Stimulated activated CD8-positive, alpha-beta memory T cell treated with anti-CD3 and anti-CD28 coated beads, Interleukin-4, amount 100 ng/mL, for 1 hour (primary cell): ENCODE measurements at places on chromosomes 2 and 18.
A peak's percentile ranks its signal among the peaks of the same experiment; 100 is the strongest.

- no peak for DNase-seq
These were observed 259.0 kb upstream of the SALL3 start for GRCh38 chr18:78720456-78721237.

DNA sequence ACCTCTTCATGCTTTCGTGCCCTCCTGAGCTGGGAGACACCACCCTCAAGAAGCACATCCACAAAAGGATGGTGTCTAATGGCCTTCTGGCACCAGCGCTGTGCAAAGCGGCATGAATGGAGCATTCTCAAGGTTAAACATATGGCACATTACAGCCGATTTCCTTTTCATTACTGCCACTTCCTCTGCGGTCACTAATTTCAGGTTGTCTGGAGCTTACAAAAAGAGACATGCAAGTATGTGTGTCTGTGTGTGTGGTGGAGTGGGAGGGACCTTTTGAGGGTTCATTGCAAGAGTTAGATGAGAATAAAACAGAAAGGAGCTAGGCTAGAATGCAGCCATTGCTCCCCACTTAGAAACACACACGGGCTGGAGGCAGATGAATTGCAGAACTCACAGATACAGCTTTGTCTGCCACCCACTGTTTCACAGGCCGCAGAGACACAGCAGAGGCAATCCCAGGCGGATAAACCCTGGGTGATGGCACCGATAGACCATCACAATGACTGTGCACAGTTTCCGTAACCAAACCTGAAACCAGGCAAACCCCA is 76.0 kb downstream of the TGIF1 start:
- no peak for DNase-seq

- DNase-seq: no peak
These were observed 83.8 kb downstream of the VIT start for GRCh38 chr2:36780231-36780839.

DNA sequence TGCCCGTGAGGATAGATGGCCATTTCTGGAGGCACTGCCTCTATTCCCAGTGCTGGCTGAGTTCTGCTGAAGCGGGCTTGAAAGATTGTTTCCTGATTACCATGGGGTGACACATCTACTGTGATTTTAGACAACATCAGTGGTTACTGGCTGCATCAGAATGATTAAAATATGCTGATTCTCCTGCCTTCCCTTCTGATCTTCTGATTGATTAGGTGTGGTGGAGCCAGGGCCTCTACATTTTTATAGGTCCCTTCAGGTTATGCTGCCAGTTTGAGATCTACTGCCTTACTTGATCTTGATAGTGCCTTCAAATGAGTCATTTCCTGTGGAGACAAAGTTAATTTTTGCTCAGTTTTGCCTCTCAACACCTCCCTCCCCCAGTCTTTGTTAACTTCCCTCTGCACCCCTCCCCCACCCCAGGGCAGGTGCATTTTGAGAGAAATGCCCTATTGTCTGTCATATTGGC is 31.6 kb upstream of the SNORC start:
- DNase-seq: peak; percentile 34

- no peak for DNase-seq
These were observed 396.8 kb downstream of the NCKAP5 start for GRCh38 chr2:133171393-133172004.

DNA sequence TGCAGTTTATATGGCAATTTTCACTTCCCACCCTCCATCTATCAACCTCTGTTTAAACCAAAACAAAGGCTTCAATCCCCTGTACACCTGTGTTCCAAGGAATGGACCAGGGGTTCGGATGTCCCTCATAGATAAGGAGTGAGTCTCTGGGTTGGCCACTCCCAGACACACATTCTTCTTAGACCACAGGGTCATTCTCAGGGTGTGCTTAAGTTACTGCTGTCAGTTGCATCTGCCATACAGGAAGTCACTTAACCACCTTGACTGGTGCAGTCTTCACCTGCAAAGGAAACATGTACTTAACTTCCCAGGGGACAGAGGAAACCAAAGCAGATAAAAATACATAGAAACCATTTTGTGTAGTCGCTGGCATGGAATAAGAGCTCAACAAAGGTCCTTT is 151.0 kb upstream of the NDUFV2 start:
- no peak for DNase-seq

GRCh38 chr2:239729681-239730566 is 295.2 kb downstream of the NDUFA10 start:
- DNase-seq: no peak

GRCh38 chr2:233789554-233789953 is 11.4 kb downstream of the MROH2A start:
- DNase-seq: no peak

- DNase-seq: no peak
These were observed at the start of gene SEPTIN2 for GRCh38 chr2:241315879-241316631. Gene SEPTIN2 (plus strand): TSS chr2:241315925. CDS start chr2:241324233, 8,308 bp downstream.

DNA sequence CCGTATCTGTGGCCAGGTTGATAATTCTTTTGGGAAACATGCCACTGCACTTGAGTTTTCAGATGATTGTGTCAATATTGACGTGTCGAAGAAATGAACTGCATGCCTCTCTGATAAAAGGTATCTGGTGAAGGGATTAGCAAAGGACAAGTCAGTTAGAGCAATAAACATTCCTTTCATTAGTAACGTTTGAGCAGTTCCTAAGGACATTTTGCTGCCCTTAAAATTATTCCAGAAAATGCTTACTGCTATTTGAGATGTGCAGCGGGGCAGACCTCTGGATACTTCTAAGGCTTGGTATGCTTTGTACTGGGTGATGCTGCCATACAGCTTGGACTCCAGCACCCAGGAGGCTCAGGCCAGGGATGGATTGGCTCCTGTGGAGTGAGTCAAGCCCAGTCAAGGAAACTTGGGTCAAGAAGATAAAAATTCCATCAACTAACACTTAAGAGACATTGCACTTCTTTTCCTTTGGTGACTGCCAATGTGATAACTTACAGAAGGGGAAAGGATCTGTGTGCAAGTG is 166.7 kb downstream of the FHOD3 start:
- DNase-seq: no peak

- no peak for DNase-seq
These were observed 38.0 kb upstream of the EPAS1 start for GRCh38 chr2:46258937-46259776.

DNA sequence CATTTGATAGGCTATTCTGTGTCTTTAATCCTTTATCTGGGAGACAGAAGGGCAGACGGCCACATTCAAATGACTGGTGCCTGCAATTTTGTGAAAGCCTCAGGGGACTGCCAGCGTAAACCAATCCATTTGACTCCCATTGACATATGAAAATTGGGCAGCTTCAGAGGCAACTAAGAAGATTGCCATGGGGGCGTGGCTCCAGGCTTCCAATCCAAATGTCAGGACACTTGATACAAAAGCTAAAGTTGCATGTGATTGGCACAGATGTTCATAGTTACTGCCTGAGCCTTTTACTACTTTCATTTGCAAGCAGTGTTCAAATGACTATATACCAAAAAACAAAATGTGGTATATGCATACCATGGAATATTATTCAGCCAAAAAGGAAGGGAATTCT is 42.0 kb downstream of the SPC25 start:
- no peak for DNase-seq

GRCh38 chr2:129915303-129915840 is 64.1 kb upstream of the RAB6C start:
- no peak for DNase-seq

DNA sequence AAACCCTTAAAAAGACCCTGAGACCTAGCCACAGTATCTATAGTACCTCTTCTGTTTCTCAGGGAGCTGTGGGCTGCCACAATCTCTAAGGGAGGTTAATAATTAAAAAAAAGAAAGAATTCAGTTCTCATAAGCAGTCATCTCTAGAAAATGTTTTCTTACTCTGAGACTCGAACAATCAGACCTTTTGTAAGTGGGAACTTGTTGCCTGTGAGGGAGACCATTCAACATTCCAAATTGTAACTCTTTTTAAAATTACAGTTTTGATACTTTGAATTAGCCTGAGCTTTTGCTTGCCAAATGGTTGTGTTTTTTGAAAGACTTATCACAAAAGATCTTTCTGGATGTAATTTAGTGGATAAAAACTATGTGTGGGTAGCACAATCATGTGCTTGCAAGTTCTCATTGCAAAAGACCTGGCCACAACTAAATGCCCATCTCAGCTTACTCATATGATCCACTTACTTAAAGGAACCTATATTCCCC is 33.3 kb downstream of the IL1R2 start:
- DNase-seq: no peak

GRCh38 chr2:222481941-222482340 is 57.6 kb downstream of the SGPP2 start:
- DNase-seq: no peak

- no peak for DNase-seq
These were observed 943 bp downstream of the INPP5D start for GRCh38 chr2:233060980-233061590.

DNA sequence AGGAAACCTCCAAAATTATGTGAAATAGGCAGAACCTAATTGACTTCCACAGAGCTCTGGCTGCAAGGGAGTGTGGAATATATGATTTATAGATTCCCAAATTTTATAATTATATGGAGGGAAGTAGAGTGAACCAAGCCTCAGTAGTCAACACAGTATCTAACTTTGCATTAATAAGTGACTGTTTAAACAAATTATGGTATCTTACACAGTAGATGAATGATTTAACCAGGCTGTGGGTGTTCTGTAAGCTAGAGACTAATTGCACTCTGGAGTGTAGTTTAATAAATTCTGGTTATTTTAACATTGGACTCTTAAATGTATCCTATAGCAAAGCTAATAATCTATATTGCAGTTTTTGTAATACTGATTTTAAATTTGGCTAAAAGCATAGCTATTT is 183.5 kb downstream of the KIAA1328 start:
- DNase-seq: no peak

DNA sequence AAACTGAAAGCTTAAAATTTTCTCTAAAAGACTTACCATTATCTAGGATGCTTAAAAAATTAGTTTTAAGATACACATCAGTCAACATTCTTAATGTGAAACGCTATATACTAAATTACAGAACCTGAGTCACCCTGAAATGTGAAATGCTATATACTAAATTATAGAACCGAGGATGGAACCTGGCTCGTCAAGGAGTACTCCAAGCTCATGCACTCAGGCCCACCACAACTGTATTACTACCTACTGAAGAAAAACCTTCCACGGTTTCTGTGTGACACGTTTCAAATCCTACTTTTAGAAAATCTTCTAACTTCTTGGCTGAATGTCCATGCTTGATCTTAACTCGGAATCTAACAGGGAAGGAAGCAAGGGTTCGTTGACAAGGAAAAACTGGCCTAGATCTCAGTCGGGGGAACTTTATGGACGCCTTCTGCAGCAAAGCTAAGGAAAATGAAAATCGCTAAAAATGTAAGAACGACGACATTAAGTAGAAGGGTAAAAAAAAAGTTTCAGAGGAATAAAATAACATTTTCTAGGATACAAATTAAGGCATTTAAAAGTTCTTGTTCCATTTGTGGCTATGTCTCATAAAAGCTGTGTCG is 1.4 kb downstream of the PRKD3 start:
- DNase-seq: no peak

- DNase-seq: no peak
These were observed 63.9 kb upstream of the PAX8 start for GRCh38 chr2:113342650-113343049.

GRCh38 chr2:237558961-237559641 is 7.3 kb upstream of the PRLH start:
- DNase-seq: no peak

DNA sequence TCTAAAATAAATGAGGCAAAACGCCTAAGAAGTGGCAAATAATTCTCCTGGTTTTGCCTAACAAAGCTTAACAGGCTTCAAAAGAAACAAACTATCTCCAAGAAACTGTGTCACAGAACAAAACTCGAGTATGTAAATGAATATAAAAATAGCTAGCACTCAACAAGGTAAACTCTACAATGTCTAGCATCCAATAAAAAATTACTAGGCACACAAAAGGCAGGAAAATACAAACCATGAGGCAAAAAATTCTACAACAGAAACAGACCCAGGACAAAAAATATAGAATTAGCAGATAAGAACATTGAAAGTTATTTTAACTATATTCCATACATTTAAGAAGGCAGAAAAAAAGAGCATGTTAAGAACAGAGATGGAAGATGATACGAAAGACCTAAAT is 16.8 kb downstream of the PPP4R1 start:
- no peak for DNase-seq

GRCh38 chr2:11746376-11746806 is at the start of gene LPIN1:
Gene LPIN1 (plus strand): TSS chr2:11746632. CDS start chr2:11765542, 18,910 bp downstream.
- DNase-seq: peak; percentile 72

GRCh38 chr18:79684787-79685186 is 5.2 kb downstream of the CTDP1 start:
- no peak for DNase-seq

DNA sequence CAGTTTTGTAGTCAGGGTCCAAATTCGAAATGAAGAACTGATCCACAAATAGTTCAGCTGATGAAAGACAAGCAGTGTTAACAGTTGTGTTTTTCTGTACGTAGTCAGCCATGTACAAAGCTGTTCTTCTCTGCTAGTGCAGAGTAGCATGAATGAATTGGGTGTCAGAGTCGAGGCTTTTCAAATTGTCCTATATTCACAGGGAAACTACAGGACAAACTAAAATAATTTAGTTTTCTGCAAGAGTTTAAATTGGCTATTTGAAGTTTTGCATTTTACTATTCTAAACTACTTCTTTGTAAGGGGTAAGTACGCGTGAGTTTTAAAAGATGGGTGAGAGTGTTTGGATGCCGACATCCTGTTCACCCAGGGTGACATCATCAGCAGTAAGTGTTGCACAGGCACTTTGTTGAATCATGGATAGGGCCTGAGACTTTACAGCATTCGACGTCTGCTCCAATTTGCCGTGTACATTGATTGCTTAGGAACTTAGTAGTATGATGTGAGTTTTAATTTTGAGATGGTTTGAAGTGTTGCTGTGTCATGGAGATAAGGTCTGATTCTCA is 147.2 kb upstream of the NFATC1 start:
- no peak for DNase-seq

- DNase-seq: no peak
These were observed 81.2 kb downstream of the ARL4C start for GRCh38 chr2:234415706-234416105.

DNA sequence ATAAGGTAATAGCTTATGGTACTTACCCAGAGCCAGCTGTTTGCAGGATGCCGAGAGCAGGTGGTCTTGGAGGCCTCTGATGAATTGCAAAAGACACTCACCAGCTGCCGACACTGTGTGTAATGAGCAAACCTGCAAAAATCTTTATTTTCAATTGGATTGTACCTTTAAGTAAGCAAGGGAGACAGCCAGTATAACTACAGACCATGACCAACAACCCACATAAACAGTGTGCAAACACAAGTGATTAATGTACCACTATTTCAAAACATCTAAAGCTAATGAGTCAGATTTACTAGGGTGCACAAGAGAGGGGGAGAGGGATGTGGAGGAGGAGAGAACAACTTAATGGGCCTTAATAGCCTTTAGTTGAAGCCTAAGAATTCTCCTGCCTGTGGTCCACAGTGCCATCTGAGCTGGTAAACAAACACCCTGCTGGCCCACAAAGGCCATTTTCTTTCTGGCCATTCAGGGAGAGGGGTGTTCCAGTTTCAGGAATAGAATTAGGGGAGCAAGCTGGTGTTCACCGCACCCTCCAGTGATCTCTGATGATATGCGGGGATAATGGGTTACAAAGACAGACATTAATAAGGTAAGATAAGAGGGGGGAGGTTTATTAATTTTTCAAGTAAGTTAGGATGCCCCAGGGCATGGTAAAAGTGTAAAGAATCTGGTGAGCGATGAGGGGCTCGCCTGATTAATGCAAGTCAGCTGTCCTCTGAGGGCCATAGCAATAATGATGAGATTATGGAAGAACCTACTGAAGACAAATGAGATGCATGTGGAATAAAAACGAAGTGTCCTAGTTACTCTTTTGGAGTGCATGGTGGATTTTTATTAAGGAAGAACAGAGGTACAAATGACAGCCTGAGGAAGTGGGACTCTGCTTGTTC is 196.4 kb downstream of the HRH4 start:
- DNase-seq: no peak
